ENCODE measurements at places on chromosomes 1 and 21.

GRCh38 chr1:204390751-204391466 is 20.7 kb downstream of the PPP1R15B start:
- DNase-seq, result no peak

DNA sequence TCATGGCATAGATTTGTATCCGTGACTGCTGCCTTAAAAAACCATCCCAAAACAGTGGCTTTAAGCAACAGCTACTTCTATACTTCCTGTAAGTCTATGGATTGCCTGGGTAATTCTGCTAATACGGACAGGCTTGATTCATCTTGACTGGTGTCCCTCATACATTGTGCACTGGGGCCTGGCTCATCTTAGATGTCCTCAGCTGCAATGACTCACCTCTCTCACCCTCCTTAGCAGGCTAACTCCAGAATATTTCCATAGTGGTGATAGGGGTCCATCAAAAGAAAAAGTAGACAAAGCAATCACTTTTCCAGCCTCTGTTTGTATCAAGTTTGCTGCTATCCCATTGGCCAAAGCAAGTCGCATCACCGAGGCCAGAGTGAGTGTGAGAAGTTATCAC is 409.1 kb upstream of the KAZN start:
- no peak for DNase-seq

DNA sequence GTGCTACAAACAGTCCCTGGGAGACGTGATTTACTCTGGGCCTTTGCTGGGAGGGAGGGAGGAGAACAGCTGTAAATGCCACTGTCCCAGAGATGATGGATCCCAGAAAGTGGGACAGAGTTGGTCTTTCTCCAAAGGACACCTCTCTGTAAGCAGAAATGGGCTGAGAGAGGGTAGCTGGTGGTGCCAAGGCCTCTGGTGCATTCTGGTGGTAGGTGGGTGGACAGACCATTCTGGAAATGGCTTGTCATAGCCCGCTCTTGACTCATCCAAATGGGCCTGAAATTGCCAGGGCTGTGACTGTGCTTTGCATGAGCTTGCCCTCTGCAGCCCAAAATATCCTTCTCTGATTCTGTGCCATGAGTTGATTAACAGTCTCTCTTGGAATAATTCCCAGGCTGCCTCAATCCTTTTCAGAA is 36.1 kb downstream of the CCDC185 start:
- no peak for DNase-seq

DNA sequence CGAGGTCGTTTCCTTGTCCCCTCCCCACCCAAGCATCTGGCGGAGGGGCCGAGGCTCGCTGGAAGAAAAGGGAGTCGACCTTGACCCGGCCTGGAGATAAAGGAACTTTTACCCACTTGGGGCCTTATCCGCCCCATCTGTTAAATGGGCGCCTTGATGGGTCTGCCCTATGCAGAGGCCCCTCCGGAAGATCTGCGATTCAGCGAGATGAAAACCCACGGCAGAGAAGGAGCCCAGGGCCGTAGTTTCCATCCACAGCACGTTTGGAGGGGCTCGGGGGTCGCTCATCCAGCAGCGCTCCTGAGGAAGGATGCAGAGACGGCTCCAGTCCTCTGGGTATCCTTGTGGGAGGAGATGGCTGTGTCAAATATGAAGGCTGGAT is 518 bp downstream of the NCMAP start:
- no peak for DNase-seq

DNA sequence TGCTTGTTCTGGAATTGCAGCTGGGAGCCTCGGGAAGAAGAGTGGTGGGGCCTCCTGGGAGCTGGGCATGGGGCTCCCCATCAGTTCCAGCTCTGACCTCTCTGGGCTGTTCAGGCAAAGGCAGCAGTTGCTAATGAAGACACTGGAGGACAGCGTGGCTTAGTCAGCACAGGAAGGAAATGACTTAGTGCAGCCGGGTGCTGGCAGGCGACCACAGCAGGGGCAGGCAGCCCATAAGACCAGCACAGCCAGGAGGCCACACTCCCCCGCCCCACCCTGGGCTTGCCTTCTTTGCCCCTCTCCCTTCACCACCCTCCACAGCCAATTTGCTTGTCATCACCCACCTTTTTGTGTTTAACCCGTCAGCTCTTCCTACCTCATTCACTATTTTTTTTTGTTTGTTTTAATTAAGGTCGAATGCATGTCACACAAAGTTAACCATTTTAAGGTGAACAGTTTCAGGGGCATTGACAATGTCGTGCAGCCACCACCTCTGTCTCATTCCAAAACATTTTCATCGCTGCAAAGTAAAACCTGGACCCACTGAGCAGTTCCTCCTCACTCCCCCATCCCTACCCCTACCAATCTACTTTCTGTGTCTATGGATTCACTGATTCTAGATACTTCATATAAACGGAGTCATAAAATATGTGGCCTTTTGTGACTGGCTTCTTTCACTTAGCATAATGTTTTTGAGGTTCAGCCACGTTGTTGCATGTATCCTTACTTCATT is 10.9 kb downstream of the OLIG2 start:
- no peak for DNase-seq

DNA sequence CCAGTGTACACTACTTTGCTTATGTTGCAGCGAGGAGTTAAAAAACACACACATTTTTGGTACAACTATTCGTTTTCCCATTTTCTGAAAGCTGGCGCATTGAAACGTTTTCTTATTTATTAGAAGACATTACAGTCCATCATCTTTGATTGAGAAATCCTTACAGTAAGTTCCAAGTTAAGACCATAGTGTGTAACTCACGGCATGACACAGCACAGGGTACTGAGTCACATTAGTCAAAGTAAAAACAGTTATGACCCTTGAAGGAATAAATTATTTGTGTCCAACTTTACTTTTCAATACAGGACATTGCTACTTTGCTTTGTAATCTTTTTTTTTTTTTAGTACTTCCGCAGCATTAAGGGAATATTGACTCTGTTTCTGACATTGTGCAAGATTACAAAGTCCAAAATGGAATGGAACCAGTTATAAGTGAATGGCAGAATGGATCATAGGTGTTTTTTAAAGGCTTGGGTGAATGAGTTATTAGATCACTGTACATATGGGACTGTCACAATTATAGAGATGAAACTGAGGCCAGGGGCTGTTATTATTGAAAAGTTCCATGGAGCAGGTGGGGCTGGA is 11.7 kb downstream of the PTGFRN start:
- no peak for DNase-seq

- peak; percentile 85 for DNase-seq
Observed at GRCh38 chr1:58784758-58785441, 1.1 kb upstream of the JUN start.

DNA sequence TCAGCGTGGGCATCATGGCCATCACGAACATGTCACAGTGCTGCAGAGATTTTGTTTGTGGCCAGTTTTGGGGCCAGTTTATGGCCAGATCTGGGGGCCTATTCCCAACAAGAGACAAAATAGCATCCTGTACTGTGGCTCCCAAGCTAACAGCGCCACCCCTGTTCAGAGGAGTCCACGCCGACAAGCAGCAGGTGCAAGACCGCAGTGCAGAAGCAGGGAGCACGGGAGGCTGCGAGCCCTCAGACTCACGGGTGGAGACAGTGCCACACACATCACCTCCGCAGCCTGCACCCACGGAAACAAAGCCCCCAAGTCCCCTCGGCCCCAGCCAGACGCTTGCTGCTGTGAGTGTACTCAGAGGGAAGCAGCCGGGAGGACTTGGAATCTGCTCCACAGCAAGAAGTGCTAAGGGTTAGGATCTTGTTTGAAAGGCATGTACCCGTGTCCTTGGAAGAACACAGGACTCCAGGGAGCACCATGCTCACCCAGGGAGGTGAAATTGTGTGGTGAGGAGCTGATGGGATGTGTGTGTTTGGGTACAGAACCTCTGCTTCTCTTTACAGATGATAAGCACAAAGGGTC is 7.1 kb downstream of the TCP10L start:
- no peak for DNase-seq

GRCh38 chr1:101026430-101026788 is 825 bp upstream of the DPH5 start:
- no peak for DNase-seq

DNA sequence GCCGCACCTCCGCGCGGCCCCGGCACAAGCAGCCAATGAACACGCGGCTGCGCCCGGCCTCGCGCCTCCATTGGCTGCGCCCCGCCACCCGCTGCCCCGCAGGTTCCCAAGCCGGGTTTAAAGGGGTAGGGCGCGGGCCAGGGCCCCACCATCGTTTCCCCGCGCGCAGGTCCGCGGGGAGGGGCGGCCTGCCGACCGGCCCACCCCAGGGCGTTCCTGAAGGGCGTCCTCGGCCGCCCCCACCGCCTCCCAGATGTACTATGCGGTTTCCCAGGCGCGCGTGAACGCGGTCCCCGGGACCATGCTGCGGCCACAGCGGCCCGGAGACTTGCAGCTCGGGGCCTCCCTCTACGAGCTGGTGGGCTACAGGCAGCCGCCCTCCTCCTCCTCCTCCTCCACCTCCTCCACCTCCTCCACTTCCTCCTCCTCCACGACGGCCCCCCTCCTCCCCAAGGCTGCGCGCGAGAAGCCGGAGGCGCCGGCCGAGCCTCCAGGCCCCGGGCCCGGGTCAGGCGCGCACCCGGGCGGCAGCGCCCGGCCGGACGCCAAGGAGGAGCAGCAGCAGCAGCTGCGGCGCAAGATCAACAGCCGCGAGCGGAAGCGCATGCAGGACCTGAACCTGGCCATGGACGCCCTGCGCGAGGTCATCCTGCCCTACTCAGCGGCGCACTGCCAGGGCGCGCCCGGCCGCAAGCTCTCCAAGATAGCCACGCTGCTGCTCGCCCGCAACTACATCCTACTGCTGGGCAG is at the start of gene OLIG1:
Gene OLIG1, plus strand, starts transcription at position 148 of the 750 bp plus-strand sequence. Its CDS starts 106 bp downstream, at position 254.
- no peak for DNase-seq

- DNase-seq, result no peak
Observed at GRCh38 chr1:44045064-44045463, 13.8 kb upstream of the SLC6A9 start.

DNA sequence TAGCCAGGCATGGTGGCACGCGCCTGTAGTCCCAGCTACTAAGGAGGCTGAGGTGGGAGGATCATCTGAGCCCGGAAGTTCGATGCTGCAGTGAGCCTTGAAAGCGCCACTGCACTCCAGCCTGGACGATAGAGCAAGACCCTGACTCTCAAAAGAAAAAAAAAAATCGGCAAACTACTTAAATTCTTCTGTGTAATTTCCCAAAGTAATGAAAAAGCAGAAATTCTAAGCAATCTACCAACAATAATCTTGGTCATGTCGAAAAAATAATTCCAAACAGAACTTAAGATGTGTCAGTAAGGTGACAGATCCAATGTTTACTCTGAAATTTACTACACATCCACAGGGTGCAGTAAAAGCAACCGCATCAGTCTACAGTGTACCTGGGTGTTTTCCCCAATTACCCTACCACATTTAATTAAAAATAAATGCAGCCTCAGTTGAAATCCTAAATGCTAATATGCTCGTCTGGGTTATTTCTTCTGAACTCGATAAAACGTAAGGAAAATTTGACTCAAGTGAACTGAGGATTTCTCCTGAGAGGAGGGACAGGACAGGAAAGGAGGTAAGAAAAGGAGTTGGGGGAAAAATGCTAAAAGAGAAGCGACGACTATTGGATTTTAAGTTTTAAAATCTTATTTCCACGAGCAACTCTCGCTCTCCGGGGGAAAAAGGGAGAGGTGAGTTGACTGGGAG is 801 bp downstream of the EPRS1 start:
- no peak for DNase-seq

DNA sequence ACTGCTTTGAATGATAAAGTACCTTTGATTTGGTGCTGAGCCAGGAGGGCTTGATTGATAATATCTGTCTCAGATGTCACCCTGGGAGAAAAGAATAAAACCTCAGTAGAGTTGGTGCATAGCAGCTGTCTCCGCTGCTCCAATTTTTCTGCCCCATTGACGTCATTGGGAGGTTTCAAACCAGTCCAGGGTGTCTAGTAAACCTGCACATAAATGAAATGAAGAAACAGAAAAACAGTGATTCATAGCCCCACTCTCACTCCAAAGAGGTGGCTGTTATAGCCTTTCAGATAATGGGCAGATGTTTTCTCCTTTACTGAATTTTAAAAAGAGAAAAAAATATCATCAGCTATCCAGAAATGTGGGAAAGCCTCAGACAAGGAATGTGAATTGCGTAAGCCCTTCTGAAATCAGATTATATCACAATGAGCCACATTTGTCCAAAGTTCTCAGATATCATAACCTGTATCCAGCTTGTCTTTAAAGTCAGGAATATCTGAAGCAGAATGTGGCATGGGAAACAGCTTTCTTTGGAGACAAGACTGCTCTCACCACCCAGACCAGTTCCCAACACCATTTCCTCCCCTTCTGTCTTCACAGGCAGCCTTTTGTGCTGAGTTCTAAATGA is 351.3 kb upstream of the SGIP1 start:
- DNase-seq, result peak; percentile 14

DNA sequence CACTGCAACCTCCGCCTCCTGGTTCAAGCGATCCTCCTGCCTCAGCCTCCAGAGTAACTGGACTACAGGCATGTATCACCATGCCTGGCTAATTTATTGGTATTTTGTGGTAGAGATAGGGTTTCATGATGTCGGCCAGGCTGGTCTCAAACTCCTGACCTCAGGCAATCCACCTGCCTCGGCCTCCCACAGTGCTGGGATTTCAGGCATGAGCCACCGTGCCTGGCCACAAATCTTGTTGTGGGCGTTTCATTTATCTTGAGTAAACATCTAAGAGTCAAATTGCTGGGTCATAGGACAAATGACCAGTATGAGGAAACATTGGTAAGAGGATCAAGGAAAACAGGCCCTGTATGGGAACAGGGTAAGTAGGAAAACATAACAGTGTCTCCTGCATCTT is 17.9 kb downstream of the TMEM200B start:
- no peak for DNase-seq

DNA sequence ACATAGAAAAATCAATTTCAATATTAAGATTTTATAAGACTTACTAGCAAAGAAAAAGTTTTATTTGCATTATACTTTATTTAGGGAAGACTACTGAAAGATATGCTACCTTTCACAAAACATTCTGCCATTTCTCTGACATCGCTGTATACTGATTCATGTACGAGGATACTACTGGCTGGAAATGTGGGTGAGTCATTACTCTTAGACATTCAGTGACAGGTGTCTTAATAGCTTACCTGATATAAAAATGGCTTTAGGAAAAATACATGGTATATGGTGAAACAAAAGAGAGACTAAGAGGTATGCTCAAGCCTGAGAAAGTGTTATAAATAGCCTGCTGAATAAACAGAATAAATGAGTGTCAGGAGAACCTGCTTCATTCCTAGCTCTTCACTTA is 73.0 kb upstream of the EXO1 start:
- DNase-seq, result no peak

DNA sequence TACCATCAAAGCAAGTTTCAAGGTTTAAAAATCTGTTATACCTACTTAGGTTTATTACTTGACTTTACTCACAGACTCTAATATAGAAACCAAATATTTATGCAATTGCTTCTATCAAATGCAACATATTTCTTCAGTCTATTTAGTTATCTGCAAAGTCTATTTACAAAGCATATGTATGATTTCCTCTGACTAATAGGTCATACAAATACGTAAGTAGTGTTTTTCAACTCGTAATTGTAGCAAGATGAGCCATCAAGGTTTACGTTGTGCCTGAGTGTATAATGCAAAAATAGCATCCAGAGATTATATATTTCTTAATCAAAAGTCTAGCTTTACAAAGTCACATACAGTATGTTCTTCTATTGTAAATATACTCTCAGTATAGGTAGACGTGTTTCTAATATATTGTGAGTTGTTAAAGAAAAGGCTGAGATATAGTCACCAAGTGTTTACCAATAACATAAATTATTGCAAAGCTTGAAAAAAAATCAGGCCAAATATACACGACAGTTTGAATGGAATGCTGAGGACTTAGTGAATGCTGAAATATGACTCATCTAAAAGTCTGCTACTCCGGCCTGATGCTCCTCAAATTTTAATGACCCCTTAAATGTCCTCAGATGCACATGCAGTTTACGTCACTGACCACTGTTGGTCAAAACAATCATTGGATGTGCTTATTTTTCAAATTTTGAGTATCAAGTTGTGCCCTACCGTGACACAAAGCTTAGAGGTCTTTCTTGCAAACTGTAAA is 48.4 kb downstream of the ADAMTS5 start:
- DNase-seq, result no peak
